ENCODE measurements at places on chromosomes 11 and 22.

DNA sequence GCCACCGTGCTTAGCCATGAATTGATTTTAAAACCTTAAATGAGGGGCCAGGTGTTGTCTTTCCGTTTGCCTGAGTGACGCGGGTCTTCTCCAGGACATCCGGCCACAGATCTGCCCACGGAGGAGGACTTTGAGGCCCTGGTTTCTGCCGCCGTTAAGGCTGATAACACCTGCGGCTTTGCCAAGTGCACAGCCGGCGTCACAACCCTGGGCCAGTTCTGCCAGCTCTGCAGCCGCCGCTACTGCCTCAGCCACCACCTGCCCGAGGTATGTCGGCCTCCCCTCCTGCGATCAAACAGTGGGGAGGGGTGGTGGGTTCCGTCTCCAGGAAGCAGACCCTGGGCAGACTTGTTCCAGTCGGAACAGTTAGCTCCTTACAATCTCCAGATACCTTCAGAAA is 34.4 kb downstream of the IGHMBP2 start:
- DNase-seq: no peak

- DNase-seq: no peak
These were observed 13.6 kb upstream of the LGR4 start for GRCh38 chr11:27485930-27486773.

DNA sequence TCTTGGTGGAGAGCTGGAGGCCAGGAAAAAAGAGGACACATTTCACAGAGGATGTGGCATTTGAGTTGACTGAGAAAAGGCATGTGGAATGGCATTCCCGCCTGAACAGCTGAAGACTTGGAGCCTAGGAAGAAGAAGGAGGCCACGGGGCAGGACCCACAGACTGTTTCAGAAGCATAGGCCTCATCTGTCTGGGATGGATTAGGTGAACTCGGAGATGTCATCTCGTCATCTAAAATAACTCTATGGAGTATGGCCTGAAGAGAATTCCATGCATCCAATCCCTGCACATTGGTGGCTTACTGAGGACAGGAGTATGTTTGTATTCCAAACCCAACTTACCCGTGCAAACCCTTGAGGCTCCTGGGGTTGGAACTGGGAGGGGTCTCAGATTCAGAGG is 16.4 kb downstream of the SPATA19 start:
- DNase-seq: no peak

- no peak for DNase-seq
These were observed 36.1 kb downstream of the RELT start for GRCh38 chr11:73412308-73412707.

DNA sequence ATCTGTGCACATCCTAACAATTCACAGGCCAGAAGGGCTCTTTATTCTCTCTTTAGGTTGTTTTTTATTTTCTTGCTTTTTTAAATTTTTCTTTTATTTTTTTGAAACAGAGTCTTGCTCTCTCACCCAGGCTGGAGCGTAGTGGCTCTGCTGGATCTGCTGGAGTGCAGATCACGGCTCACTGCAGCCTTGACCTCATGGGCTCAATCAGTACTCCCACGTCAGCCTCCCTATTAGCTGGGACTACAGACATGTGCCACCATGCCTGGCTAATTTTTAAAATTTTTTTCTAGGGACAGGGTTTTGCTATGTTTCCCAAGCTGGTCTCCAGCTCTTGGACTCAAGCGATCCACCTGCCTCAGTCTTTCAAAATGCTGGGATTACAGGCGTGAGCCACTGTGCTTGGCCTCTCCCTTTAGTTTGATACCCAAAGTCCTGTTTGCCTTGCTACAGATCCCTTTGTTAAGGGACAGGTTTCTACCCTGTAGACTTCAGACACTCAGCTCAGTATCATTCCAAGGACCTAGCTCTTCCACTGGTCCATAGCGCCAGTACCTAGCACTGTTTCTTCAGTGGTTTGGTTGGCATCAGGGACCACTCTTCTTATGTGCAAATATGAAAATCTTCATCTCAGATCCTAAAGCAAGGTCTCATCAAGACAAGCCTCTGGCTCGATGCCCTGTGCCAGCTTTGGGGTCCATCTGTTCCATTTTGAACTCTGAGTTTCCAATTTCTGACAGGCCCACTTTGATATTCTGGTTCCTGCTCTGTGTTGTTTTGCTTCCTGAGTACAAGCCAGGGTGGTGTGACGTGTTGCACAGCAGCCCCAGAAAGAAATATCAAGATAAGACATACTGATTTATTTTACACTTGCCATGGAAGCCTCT is 211.7 kb downstream of the FAT3 start:
- DNase-seq: no peak

DNA sequence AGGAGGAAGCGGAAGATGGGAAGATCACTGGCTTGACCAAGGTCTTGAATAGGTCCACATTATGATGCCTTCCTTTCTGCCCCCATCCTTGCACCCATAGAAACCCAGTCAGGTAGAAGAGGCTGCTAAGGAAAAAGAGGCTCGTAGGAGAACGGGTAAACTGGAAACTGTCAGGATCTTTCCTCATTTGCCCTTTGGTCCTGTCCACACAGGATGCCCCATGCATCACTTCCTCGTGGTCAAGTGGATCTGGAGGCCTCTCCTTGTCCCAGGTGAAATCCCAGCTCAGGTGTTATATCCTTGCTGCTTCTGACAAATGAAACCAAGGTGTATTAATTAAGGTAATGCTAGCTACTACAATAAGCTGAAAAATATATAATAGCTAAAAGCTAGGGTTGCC is 8.0 kb upstream of the ZBTB16 start:
- no peak for DNase-seq

DNA sequence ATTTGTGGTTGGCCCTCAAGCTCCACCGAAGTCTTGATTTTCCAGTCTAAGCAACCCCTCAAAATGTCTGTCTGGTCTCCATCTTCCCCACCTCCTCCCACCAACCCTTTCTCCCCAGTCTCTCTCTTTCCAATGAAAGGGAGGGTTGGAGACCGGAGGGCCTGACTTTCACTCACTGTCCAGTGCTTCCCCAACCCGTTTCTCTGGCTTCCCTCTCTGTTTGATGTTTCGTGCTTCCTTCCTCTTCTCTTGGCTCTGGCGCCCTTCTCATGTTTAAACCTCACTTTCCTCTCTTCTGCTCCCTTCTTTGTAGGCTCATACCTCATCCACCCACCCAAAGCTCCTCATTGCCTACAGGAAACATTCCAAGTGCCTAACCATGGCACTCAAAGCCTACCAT is 11.1 kb upstream of the VPS37C start:
- no peak for DNase-seq

GRCh38 chr11:2521081-2521732 is 76.4 kb downstream of the KCNQ1 start:
- DNase-seq: no peak

DNA sequence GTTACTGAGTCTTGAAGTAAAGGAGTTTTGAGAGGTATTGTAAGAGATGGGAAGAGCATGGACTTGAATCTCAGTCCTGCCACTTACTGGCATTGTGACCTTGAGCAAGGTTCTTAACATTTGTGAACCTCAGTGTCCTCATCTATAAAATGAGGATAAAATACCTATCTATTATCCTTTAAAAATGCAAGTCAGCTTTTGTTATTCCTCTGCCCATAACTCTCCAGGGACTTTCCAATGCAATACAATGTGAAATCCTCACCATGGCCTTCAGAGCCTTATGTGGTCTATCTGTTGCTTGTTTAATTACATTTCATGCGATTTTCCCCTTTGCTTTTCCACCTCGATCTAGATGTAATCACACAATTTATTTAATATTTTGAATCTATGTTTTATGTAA is 9.1 kb downstream of the TMEM135 start:
- DNase-seq: no peak

DNA sequence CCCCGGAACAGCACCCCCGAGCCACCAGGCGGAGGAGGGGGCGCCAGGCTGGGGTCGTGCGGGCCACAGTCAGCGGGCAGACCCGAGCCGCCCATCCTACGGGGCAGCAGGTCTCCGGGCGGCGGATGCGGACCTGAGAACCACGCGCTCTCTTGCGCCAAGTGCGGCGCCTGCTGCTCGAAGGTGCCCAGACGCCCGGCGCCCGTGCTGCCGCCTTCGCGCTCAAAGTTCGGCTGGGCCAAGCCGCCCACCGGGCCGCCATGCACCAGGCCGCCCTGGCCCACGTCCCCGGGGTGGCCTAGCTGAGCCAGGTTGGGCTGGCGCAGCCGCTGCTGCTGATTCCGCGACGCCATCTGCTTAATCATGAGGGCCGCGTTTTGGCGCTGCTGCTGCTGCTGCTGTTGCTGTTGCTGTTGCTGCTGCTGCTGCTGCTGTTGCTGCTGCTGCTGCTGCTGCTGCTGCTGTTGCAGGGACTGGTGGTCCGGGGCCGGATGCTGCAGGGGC is 3.0 kb downstream of the MN1 start:
- DNase-seq: no peak

GRCh38 chr11:11389238-11389637 is 36.2 kb upstream of the CSNK2A3 start:
- no peak for DNase-seq

GRCh38 chr11:122131126-122131525 is 15.1 kb upstream of the BLID start:
- DNase-seq: no peak

DNA sequence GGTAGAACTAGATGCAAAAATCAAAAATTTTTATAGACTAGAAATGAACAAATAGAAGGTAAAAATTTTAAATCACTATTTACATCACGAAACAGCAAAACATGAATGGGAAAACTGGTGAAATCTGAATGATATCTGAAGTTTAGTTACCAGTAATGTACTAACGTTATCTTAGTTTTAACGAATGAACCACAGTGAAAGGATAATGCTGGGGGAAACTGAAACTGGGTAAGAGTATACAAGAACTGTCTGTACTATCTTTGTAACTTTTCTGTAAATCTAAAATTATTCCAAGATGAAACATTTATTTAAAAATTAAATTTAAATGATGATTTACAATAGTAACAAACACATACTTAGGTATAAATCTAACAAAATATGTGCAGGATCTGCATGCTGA is 7.4 kb downstream of the GDPD4 start:
- no peak for DNase-seq

DNA sequence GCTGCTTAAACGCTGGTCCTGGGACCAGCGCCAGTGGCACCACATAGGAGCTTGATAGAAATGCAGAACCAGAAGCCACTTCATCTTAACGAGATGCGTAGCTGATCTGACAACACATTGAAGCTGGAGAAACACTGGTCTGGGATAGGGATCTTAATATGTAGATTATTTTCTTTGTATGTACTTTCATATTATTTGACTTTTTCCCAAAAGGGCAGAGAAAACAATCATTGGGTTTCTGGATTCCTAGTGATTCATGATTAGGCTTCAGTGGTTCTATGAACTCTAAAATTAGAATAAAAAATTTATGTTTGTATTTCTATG is 12.3 kb downstream of the MPEG1 start:
- DNase-seq: no peak

- no peak for DNase-seq
These were observed 46.3 kb downstream of the GAB2 start for GRCh38 chr11:78371221-78371891.

GRCh38 chr11:22671751-22672150 is 5.3 kb downstream of the GAS2 start:
- no peak for DNase-seq

DNA sequence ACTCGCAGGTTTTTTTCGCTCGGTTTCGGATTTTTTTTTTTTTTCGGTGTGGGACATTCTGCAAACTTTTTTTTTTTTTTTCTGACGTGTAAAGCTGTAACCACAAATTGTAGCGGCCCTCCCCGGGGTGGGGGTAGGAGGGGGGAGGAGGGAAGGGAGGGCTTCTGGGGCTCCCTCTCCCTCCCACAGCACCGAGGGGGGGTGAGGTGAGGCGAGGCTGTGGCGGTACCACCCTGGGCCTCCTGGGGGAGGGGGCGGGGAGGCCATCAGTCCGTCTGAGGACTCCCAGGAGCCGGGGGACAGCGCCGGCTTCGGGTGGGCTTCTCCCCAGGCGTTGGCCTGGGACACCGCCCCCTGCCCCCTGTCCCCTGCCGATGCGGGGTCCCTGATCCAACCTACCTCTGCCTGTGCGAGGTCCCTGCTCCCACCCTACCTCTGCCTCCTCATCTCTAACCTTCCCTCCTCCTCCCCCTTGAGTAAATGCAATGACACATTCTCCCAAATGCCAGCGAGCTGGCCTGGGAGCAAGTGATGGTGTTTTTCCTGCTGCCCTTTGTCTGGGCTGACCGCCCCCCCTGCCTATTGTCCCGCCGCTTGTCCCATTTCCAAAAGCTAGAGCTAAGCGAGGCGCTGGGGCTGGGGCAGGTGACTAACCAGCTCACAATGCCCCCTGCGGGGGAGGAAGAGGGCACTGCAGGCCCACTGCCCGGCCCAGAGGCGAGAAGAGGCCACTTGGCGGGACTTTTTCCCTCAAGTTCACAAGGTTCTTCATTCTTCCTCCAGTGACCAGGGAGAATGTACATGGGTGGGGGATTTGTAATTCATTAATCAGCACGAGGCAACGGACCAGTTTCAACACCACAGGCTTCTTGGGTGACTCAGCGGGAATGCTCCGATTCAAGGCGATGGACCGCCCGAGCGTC is 511 bp upstream of the CLCF1 start:
- peak; percentile 57 for DNase-seq

GRCh38 chr11:111444040-111444439 is 65.0 kb upstream of the POU2AF1 start:
- no peak for DNase-seq

DNA sequence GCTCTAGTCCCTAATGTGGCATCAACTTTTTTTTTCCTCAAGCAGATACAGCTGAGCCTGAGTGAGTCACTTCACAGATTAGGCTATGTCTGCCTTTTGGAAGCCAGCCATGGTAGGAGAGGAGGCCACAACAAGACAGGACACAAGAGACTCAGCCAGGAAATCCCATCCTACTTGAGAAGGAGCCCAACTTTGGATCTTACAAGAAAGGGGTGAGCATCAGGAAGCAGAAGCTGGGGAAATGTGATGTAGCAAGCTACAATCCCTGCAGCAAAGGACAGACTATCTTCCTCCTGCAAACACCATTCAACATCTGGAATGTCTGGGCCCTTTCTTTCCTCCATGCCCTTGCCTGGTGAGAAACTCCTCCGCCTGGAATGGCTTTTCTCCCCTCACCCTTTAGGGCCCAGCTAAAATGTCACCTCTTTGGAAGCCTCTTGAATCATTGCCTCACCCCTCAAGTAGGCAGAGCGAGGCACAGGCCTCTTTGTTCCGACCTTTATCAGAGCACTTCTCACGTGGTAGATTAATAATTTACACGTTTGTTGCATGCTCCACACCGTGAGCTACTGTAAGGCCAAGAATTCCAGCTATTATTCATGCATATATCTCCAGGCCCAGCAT is 156.4 kb upstream of the PITPNB start:
- no peak for DNase-seq

- DNase-seq: no peak
These were observed 27.7 kb downstream of the LRRC74B start for GRCh38 chr22:21073482-21073881.

DNA sequence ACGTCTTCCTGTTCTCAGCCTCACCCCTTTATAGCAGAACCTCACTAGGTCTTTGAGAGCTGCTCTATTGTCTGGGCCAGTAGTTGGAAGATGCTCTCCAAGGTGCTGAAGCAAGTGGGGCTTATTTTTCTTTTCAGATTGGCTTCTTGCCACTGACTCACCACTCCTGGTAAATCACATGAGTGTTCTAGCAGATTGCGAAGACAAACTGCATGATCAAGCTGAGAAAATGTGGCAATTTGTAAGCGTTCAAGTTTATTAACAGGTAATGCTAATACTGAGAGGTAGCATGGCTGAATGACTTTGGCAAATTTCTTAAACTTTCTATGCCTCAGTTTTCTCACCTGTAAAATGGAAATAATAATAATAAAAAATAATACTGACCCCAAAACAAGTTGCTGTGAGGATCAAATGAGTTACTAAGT is 59.2 kb downstream of the CACNG2 start:
- no peak for DNase-seq
